ENCODE measurements at places on chromosomes 16 and 17. TPM values are rescaled to one million over a fixed set of nuclear protein-coding genes. Genes with fewer than 3 reads are reported as not detected.

DNA sequence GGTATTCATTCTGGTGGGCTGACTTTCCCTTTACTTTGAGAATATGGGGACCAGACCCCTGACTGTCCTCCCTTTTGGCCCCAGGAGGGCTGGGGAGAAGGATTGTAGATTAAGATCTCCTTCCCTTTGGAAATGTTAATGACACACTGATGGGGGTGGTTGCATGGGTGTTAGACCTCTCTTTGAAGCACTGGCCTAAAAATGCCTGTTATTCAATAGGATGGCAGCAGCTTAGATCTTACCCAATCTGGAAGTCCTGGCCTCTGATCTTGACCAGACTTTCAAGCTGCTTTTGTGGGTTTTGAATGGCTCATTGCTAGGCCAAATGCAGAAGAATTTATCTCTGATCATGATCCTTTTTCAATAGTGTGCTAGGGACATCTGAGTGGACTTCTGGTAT is 25.7 kb downstream of the MAP3K3 start:
- DNase-seq: no peak

DNA sequence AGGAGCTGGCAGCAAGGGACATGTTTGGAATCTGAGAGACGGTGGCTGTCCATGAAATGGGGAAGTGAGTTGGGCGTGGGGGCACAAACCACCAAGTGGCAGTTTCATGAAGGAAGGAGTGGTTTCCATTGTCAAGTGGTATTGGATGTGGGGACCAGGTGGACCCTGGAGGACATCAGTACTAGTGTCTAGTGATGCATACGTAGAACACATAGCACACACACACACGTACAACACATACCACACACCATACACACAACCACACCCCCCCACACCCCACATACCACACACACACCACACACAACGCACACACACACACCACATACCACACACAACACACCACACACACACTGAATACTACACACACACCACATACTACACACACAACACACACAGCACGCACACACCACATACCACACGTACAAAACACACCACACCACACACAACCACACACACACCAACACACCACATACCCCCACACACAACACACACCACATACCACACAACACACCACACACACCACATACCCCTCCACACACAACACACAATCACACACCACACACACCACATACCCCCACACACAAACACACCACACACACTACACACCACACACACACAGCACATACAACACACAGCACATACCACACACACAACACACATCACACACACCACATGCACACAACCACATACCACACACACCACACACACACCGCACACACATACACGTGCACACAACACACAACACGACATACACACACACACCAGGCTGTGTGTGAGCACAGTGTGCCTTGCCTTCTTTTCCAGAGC is 41.1 kb upstream of the GSE1 start:
- DNase-seq: no peak

DNA sequence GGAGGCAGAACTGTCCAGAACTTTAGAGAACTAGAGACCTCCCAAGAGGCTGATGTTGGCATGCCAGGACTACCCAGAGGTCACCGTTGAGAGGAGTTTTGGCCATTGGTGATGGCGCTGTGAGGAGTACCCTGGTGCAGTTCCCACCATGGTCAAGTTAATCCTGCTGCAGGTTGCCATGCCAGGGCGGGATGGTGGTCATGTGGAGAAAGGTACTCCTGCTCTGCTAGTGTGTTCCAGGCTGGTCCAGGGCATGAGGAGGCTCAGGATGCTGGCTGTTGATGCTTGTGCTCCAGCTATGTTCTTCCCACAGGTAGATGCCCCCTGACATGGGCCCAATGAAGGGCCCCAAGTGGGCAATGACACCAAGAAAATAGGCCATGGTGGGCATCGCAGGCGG is 4.1 kb upstream of the PHF12 start:
- peak; percentile 82 for DNase-seq

DNA sequence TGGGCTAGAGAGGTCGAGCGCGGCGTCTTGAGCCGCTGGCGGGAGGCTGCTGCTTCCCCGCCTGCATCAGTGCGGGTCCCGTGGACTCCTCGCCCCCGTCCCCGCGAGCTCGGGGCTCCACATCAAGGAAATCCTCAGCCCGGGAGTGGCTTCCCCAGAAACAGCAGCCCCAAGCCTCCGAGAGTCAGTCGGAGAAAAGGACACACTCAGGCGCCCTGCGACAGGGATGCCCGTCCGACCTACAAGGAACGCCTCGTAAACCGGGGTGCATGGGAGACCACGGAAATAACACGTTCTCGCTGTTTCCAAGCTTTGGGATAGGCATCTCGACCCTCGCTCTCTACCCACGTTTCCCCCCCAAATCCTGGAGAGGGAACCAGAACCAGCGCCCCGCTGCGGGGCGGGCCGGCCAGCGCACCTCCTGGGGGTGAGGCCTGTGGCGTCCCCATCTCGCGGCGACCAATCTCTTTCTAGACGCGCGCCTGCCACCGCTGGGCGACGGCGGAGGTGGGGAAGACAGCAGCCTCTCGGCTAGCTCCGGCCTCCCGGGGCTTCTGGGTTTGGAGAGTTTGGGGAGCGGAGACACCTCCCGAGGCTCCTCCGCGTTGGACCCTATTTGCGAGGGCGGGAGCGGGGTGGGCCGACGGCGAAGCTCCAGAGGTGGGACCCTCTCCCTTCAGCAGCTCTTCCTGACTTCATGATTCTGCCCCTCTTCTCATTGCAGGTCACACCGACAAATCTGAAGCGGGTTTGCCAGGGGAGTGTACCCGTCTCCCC is 759 bp upstream of the TP53I13 start:
- DNase-seq: peak; percentile 91

GRCh38 chr17:41542357-41542756 is 14.2 kb upstream of the KRT19 start:
- DNase-seq: no peak

- peak; percentile 93 for DNase-seq
Measured at GRCh38 chr17:76384987-76385891, 830 bp downstream of the SPHK1 start.

Gene KRTAP4-1
- total RNA-seq: not detected

Gene OTOP3
- total RNA-seq: not detected

Gene MSLN
- total RNA-seq: not detected

Gene TNRC6C
- total RNA-seq: 24.7 TPM

Measured in mesenteric fat pad (tissue), 1 donor.